Tibial nerve (tissue), 4 donors: ENCODE measurements at places on chromosomes 3 and 15. TPM values are rescaled to one million over a fixed set of nuclear protein-coding genes. Genes with fewer than 3 reads are reported as not detected.

DNA sequence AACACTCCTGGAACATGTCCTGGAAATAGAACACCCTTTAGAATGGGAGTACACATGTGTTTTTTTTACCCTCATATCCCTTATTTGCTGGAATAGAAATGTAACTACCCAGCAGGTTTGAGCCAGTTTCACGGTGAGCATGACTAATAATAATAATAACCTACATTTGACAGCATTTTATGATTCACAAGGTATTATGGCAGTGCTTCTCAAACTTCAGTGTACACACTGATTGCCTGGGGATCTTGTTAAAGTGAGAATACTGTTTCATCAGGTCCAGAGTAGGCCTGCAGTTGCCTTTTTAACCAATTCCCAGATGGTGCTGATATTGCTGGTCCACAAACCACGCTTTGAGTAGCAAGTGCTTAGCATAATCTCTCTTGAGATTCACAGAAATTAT, 63.9 kb downstream of the NFKBIZ start:
- no peak for DNase-seq

The TRPC1 gene
- total RNA-seq: 28.6 TPM

- no peak for DNase-seq
Observed at GRCh38 chr3:140433431-140433830, 244.4 kb upstream of the TRIM42 start.

- DNase-seq: peak; percentile 56
Observed at GRCh38 chr15:40857601-40858341, 13.9 kb downstream of the SPINT1 start.

DNA sequence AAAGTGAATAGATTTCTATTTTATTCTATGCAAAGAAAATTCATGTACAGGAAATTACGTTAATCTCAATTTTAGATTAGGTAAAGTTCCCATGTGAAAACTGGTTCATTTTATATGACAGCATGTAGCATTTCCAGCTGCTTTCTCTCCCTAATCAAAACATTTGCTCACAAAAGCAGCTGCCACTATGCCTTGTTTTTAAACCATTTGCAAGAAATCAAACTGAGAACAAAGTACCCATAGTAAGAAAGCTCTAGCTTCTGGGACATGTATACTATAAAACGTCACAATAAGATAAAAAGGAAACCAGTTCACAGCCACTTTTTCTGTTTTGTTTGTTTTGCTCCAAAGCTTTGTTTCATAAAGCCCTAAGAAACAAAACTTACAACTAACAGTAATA, 5.0 kb upstream of the CRYBG3 start:
- no peak for DNase-seq
